ENCODE measurements at places on chromosomes 12 and 14.

GRCh38 chr14:51328064-51328771 lies 88.2 kb downstream of the TMX1 start:
- peak; percentile 28 for DNase-seq

DNA sequence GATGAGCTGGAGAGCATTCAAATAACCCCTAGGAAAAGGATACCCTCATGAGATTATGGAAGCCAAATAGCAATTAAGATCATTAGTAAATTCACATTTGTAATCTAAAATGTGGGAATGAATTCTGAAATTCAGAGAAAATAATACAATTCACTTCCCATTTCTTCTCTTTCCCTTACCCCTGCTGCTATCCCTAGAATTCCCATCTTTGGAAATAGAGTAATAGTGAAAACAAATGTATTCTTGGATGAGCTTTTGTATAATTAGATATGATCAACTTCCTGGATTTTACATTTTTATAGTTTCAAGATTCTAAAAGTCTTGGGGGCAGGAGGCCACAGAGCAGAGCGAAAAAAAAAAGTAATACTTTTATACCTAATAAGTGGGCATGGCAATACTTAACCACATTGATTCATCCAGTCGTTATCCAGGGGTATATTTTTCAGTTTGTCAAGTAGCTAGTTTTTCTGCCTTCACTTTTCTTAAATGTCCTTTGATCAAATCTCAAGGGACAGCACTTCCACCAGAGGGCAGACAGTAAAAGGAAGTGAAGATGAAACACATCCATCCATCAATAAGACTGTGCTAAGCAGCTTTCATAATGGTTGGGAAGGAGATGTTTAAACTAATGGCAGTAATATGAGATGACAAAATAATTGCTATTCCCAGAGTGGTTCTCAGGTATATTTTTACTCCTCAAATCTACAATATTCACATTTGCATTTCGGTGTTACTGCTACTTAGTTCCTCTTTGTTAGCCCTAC lies 401.3 kb downstream of the DIO2 start:
- DNase-seq, result no peak

DNA sequence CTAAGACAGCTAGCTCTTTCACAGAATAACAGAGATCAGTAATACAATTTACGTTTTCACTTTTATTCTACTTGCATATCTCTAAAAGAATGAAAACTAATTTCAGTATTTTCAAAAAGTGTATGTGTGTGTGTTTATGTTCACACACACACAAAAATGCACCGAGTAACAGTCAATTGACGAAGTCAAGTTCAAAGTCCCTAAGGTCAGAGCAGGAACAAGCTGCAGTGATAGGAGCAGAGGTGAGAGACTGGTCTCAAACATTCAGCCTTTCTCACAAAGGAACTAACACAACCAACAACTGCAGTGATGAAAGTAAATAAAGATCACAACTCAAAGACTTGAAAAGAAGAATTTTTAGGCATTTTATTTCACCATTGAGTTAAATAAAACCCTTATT lies 429.7 kb downstream of the C12orf50 start:
- no peak for DNase-seq

- no peak for DNase-seq
Measured at GRCh38 chr14:35220920-35221319, 71.3 kb upstream of the PSMA6 start.

- DNase-seq, result no peak
Measured at GRCh38 chr14:62428429-62429203, 616.6 kb downstream of the KCNH5 start.

GRCh38 chr14:89625731-89626232 lies 208.7 kb upstream of the FOXN3 start:
- DNase-seq, result no peak

Measured in right cardiac atrium (tissue), 5 donors.